Pancreas (tissue), 10 donors: ENCODE measurements at places on chromosomes 4 and X.

DNA sequence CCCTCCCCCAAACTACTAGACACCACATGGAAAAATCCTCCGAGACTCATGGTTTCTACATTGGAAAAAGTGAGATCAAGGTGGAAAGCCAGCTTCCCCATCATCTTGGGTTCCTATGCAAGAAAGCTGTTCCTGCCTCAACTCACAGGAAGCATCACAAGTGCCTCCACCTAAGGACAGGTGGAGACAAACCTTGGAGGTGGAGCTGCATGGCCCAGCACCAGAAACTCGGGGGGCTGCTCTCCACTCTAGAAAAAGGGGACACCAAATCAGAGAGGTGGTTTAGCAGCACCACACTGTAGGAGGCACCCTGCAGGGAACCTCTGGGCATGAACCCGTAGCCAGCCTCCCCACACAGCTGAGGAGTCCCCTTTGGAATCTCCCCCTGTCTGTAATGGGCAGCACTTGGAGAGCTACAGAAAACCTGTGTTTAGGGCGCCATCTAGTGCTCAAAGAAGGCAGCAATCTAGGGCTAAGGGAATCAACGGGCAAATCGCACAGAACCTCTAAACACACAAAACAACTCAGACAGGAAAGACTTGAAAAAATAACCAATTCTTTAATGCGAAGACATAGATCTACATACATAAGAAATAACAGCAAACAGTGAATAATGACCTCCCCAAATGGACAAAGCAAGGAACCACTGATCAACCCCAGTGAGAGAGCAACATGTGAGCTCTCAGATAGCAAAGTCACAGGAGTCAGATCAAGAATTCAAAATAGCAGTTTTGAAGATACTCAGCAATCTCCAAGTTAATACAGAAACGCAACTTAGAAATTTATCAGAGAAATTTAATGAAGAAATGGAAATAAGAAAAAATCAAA, 37.0 kb upstream of the ZBTB33 start:
- DNase-seq = peak; percentile 48

DNA sequence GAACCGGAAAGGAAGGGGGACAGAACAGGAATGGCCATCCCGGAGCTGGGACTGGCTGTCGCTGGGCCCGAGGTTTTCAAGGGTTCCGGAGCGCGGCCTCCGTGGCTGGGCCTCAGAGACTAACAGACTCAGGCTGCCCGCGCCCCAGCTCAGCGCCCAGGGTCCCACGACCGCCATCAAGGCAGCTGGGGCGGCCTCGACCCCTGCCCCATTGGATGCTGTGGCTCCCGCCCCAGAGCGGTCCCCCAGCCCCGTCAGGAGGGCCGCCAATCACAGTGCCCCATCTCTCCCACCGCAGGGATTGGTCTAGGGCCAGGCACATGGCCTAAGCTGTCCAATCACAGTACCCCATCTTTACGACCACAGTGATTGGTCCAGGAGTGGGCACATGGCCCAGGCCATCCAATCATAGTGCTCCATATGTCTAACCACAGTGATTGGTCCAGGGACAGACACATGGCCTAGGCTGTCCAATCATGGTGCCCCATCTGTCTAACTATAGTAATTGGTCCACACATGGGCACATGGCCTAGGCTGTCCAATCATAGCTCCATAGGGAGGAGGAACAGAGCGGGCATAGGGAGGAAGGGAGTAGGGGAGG, 105.3 kb upstream of the NKX1-1 start:
- peak; percentile 56 for DNase-seq

GRCh38 chr4:185139736-185140135, 3.3 kb upstream of the SLC25A4 start:
- no peak for DNase-seq

GRCh38 chr4:20565075-20565721, 135.1 kb upstream of the PACRGL start:
- no peak for DNase-seq
